Left colon (tissue), 2 donors: ENCODE measurements at places on chromosomes 7 and 10. TPM values are rescaled to one million over a fixed set of nuclear protein-coding genes. Genes with fewer than 3 reads are reported as not detected.

GRCh38 chr7:83362871-83363550 lies 200.3 kb upstream of the PCLO start:
- DNase-seq, result no peak

- no peak for DNase-seq
Observed at GRCh38 chr7:134561-135256, 57.7 kb upstream of the FAM20C start.

Gene ADAM8
- 2.8 TPM for total RNA-seq

DNA sequence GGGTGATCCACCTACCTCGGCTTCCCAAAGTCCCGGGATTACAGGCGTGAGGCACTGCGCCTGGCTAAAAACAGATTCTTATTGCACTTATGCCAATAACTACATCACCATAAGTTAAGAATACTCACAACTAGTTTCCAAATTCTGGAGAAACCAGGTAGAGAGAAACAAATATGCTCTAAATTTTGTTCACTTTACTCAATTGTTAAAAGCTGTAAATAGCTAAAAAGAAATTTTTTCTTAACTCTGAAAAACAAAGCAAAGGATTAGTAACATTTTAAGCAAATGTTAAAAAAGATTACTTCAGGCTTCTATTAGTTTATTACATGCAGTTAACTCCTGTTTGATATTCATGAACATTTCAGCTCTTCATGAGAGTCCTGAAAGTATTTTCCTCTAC lies 28.3 kb upstream of the ZMIZ2 start:
- no peak for DNase-seq

DNA sequence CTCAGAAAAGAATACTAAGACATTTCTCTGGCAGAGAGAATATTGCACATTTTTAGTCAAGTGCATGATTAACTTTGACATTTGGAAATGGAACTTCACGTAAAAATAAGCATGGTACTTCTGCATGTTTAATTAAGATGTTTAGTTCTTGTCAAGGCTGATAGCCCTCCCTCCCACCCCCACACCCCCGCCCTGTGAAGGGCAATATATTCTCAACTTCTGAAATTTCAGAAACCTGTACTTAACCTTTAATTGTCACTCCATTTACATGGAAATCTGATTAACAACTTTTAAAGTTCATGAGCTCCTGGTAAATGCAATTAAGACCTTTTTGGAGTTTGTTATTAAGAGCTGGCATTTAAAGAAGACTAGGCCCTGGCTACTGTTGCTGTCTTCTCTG lies 205.8 kb downstream of the EXOC4 start:
- no peak for DNase-seq
